ENCODE measurements at places on chromosomes 2 and 18.

DNA sequence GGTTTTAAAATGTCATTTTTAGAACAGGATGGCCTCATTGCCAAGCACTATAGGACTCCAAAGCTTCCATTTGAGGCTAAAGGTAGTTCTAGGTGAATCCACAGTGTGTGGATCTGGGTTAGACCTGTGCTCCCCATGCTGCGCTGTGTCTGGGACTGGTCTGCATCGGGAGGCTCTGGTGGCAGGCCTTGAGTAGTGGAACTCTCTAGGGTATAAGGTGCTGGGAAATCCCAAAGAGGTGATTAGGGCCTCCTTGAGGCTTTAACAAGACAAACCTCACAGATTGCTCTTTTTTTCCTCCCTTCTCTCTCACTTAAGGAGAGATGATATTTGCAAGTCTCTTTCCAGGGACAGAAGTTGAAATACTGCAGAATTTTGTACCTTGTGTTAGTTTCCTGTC, 9.3 kb downstream of the SEC11C start:
- no peak for DNase-seq

- peak; percentile 28 for DNase-seq
Measured at GRCh38 chr2:237689336-237690131, 62.1 kb downstream of the LRRFIP1 start.

GRCh38 chr2:27298391-27299080, 9.7 kb downstream of the UCN start:
- DNase-seq, result no peak

GRCh38 chr2:8609357-8609811, 72.5 kb upstream of the ID2 start:
- DNase-seq, result no peak

GRCh38 chr2:159035790-159036411, 67.5 kb downstream of the TANC1 start:
- peak; percentile 6 for DNase-seq

- DNase-seq, result no peak
Measured at GRCh38 chr2:23567161-23567756, 182.3 kb downstream of the KLHL29 start.

GRCh38 chr18:9133225-9133624, 3.4 kb upstream of the ANKRD12 start:
- DNase-seq, result no peak

DNA sequence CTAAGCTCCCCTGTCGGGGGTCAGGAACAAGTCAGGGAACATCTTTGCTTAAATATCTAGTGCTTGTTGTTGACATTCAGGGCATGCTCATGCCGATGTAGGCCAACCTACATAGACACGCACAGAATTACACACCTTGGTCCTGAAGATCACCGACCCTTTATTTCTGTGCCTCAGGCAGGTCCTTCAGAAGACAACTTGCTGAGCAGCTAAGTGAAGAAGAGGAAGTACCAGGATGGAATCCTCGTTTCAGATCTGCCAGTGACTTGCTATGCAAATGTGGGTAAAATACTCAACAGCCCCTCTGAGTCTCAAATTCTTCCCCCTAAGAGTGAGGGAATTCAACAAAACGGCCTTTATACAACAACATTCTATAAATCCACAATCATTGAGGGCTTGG, 494.7 kb downstream of the BCL11A start:
- DNase-seq, result no peak

DNA sequence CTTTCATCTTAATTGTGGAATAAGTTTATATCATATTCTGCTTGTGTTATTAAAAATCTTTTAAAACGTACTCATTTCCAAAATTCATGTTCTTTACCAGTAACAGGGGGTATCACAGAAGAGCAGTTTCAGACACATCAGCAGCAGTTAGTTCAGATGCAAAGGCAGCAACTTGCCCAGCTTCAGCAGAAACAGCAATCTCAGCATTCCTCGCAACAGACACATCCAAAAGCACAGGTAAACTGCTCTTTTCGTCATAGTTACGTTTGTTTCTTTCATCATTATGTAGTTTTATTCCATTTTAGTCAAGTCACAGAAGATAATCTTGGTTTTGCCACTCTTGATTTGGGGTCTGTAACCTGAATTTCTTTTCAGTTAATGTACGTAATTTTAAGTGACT, 93.5 kb upstream of the KIF5C start:
- no peak for DNase-seq

GRCh38 chr2:180463608-180464007, 456.5 kb upstream of the CWC22 start:
- DNase-seq, result no peak

- DNase-seq, result no peak
Measured at GRCh38 chr2:69375494-69376353, 11.3 kb downstream of the GFPT1 start.

DNA sequence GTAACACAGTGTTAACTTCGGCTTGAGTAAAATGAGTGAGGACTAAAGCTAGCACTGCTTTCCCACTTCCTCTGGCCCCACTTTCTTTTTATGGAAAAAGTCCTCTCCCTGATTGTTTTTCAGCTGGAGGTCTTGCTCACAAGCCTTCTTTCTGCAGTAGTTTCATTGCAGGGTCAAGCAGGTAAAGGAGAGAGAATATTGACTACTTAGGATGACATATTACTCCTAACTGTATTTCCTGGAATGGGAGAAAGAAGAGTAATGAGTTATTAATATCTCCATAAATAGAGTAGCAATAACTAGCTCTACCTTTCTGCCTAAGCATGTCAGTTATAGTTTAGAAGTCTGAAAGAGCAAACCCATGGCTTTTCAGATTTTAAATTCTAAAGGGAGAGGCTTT, 45.0 kb downstream of the MAP4K4 start:
- DNase-seq, result no peak

- DNase-seq, result no peak
Measured at GRCh38 chr2:39737661-39738060, 41.4 kb downstream of the THUMPD2 start.

DNA sequence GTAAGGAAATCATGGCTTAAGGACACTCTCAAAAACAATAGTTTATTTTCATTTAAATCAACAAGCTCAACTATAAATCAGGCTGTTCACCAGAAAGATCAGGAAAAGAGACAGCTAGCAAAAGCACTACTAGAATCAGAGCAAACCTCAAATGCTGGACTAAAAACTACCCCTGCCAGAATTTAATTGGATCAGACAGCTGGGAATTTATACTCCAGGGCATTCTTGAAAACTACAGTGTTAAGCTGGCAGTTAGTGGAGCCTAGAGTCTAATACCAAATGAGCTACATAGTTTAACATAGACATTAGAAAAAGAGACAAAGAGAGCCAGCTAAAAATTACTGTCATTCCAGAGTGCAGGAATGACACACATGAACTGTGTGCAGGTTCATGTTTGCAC, 1016.4 kb upstream of the CRIM1 start:
- no peak for DNase-seq

DNA sequence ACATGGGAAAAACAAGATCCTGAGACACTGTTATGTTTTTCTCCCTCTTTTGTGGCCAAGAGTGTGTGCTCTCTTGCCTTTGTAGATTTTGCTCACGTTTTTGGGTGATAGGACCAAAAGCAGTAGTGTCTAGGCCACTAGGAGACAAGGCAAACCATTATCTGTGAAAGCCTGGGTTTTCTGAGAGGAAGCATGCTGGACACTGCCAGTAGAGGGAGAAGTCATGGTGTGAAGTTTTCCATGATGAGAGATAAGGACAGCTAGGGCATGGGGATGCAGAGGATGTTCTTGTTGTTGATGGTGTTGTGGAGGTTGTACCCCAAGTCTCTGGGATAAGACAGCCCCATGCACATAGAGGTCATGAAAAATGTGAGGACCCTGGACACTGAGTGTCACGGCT, 285.3 kb downstream of the SOX11 start:
- DNase-seq, result no peak

GRCh38 chr2:714005-714741, 37.0 kb upstream of the TMEM18 start:
- no peak for DNase-seq

- DNase-seq, result no peak
Measured at GRCh38 chr2:143720095-143720664, 591.0 kb downstream of the ARHGAP15 start.

DNA sequence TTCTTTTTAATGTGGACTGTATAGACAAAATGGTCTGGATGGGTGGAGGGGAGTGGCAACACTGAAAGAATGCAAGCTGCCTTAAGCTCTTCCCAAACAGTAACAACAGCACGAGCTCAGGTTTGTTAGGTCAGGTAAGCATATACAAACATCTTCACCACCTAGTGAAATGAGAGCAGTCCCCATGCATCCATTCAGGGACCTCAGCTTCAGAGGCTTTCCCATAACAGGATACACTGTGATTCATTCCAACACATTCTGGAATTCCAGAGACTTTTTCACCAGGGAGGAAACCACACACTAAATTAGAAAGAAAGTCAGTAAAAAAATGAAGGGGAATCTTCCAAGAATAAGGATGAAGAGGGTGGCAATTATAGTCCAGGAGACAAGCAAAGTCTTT, 50.4 kb upstream of the BZW1 start:
- no peak for DNase-seq

- DNase-seq, result no peak
Measured at GRCh38 chr2:17940091-17940630, 61.7 kb downstream of the KCNS3 start.

DNA sequence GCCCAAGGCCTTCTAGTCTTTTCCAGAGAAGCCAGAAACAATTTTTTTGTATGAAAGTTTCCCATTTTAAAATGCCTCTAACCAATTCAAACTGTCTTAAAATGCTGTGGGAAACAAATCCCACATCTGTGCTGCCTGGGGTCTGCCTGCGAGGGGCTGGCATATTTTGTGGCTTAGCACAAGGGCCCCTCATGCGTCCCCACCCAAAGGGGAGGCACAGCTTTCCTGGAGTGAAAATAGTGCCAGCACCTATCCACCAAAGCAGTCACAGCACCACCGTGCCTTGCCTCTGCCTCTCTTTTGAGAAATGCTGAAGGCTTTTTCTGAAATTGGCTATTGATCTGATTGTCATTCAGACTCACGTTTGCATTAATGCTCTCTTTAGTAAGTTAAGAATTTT, 22.2 kb upstream of the GNAL start:
- no peak for DNase-seq

- no peak for DNase-seq
Measured at GRCh38 chr2:144650907-144651306, 131.0 kb upstream of the ZEB2 start.

- DNase-seq, result no peak
Measured at GRCh38 chr2:12807907-12808810, 91.4 kb downstream of the TRIB2 start.

GRCh38 chr2:25215232-25215631, 46.9 kb upstream of the POMC start:
- DNase-seq, result no peak

DNA sequence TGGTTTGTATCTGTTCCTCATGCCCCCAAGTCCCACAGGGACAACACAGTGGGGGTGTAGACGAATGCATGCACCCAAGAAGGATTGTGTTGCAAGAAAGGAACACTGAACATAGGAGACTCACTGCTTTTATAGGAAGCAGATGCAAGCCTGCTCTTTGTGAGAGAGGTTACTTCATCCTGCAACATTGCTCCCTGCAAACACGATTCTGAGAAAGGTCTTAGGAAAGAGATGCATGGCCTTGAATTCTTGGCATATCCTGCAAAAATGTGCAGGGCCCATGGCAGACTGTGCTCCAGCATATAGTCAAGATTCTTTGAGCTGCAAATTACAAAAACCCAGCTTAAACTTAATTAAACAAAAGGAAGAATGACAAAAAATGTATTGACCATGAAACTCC, 312.2 kb upstream of the MGAT5 start:
- DNase-seq, result no peak

DNA sequence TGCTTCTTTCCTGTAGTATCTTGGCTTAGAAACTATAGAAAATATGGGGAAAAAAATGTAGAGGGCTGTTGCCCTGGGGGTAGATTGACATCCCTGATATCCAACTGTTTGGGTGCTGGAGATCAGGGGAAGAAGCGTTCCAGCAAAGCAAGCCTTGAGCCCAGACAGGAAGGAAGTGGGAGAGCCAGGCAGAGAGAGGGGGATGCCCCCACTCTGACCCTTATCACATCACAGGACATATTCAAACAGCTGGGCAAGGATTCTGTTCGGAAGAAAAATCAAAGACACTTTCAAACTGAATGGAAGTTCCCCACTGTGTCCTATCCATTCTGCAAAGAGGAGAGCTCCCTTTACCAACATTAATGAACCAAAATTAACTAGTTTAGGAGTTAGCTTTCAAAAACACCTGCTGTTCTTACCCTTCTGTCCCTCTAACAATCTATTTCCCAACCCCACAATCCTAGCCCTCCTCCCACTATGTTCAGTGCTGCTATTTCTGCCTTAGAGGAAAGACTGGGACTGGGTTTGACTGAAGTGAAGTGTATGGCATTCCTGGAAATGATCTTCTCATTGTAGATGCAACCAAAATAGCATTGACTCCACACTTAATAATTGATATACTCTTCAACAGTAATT, 16.9 kb upstream of the KCNG3 start:
- DNase-seq, result no peak

DNA sequence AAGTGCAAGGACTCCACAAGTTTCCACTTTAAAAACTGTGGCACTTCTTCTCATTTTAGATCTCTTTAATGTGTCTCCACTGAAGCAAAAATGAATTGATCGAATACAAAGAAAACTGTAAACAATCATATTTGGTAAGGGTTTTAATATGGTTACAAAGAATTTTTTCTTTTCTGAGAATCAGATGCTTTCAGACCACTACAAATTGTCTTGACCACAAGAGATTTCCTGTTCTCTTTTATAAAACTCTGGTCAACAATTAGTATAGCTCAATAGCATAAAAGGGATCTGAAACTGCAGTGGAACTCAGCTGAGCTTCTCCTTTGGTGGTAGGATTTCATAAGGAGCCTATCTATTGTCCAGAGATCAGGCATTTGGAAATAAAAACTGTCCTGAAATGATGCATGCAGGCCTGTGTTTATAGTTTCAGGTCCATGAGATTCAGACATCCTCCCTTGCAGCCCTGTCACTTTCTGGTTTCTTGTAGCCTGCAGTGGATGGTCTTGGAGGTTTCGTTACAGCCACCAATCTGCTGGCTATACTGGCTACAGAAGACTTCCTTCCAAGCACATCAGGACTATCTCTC, 120.0 kb downstream of the DOCK10 start:
- DNase-seq, result no peak

DNA sequence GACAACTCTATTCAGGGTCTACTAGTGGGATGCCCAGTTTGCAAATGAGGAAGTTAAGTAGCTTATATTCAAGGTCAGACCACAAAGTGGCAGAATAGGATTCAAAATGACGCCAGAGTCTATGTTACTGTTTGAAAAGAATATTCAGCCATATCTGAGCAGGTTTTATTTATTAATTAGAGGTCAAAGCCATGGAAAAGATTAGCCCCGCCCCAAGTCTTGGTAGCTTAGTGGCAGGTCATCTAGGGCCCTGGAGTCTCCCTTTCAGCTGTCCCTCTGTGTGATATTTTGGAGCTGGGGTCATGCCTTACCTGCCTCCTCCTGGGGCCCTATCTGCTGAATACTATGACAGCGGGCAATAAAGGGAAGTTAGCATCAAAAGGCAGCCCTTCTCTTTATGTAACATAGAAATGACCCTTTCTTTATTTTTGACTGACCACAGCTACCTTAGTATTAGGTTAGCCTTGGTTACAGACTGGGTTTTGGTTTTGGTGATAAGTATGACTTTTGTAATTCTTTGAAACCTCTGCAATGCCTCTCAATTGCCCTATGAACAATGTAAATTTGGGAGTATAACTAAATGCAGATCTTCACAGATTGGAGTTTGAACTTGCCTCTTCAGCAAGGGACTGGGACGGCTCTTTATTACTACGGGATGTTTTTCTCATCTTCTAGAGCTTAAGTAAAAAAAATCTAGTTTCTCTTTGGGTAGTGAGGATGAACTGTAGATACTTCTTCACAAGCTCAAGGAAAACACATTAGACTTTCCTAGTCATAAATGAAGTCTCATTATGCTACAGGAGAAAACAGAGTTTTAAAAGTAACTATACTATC, 153.0 kb upstream of the ITGA4 start:
- DNase-seq, result no peak

Measured in T-helper 17 cell (primary cell).